ENCODE measurements at places on chromosomes 7 and 10.

GRCh38 chr7:44852590-44852989, 4.7 kb upstream of the H2AZ2 start:
- DNase-seq: no peak

DNA sequence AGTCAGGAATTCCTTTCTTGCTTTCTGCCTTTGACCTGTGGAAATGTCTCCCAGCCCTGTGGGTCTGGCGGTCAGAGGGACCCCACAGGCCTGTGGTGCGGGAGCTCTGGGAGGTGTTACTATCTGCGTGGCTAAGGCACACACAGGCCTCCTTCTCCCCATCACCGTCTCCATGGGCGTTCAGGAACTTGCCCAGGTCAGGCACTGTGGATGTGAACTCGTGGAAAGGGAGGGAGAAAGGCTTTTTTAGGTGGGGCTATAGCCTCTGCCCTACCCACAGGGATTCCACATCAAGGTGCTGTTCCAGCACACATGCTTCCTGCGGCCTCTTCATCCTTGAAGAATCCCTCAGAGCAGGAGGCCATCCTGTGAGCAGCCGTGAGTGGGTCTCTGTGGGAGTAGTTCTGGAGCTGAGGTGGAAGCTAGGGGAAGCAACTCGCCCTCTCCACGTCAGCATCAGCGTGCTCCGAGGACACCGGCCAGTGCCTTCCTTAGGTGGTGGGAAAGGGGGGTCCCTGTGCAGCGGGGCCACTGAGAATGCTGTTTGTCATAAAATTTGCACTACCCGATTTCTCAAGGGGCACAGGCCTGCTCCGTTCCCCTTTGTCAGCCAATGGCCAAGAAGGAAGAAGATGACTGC, 7.5 kb upstream of the ATP6V0E2 start:
- DNase-seq: no peak

- DNase-seq: no peak
These were observed 130.0 kb downstream of the ELAPOR2 start for GRCh38 chr7:86929293-86930109.

- no peak for DNase-seq
These were observed 79.0 kb downstream of the TFEC start for GRCh38 chr7:115951547-115951946.

- DNase-seq: no peak
These were observed 672.2 kb upstream of the LRRN3 start for GRCh38 chr7:110418659-110419280.

DNA sequence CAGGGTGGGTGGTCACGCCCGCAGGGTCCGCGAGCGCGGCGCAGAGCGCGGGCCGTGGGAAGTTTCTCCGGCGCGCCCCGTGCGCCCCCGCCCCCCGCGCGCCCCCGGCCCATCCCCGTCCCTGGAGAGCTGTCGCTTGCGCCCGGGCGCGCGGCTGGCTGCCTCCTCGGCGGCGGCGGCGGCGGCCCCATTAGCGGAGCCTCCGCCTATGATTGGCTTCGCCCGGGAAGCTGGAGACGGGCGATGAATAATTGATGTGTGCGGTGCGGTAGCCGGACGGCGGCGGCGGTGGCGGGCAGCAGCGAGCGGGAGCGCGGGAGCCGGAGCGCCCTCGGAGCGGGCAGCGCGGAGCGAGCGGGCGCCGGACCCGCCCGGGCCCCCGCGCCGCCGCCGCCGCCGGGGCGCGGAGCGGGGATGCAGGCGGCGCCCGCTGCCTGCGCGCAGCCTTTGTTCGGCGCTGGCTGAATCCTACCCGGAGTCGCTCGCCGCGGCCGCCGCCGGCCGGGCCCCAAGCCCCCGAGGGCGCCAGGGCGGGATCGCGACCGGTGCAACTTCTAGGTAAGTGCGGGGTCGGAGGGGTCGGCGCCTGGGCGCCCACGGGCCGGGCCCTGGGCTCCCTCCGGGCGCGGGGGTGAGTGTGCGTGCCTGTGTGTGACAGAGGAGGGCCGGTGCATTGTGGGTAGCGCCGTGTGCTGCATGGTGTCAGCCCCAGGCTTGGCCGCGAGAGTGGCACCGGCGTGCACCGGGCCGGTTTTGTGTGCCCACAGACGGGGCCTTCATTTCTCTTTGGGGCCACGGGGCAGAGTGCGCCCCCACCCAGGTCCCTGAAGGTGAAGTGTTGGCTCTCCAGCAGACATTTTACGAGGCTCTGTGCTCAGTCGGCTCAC, 103.8 kb upstream of the PPIF start:
- DNase-seq: no peak

GRCh38 chr7:70419526-70420380, 712.2 kb upstream of the GALNT17 start:
- DNase-seq: no peak

DNA sequence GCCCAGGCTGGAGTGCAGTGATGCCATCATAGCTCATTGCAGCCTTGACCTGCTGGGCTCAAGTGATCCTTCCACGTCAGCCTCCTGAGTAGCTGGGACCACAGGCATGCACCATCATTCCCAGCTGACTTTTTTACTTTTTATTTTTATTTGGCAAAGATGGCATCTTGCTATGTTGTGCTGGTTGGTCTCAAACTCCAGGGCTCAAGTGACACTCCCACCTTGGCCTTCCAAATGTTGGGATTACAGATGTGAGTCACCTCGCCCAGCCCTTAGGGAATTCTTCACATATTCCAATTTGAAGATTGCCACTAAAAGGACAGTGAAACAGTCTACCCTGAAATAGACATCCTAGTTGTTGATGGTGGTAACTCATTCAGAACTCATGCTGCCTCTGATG, 27.7 kb downstream of the SUGCT start:
- no peak for DNase-seq

DNA sequence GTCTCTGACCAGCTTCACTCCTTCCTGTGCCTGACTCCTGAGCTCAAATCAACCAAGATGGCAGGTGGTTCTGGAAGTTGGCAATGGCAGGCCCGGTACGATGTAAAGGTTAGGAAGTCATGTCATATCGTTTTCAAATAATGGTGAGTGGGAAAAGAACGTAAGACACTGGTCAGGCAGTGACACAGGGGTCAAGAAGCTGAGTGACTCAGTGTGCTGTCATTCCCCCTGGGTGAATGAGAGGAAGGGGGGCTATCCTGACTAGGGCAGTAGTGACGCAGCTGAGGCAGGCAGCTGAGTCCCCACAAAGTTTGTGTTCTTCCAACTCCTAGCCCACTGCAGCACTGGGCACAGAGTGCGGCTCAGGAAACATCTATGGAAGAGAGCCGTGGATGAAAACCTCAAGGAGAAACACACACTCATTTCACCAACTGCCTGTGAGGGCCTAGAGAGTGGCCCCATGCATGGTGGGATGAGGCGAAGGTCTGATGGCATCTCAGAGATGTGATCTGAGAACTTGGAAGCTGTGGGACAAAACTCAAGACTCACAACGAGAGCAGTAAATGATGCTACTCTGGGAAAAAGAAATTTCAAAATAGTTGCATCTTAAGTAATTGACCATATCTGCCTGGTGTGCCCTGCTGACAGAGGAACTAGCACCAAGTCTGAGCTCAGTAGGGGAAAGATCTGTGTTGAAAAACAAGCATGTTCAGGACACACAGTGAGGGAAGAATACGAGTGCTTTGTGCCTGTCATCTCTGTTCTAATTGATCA, 23.2 kb downstream of the CREB3L2 start:
- no peak for DNase-seq

GRCh38 chr7:131038153-131038552, 289.5 kb upstream of the MKLN1 start:
- DNase-seq: no peak

DNA sequence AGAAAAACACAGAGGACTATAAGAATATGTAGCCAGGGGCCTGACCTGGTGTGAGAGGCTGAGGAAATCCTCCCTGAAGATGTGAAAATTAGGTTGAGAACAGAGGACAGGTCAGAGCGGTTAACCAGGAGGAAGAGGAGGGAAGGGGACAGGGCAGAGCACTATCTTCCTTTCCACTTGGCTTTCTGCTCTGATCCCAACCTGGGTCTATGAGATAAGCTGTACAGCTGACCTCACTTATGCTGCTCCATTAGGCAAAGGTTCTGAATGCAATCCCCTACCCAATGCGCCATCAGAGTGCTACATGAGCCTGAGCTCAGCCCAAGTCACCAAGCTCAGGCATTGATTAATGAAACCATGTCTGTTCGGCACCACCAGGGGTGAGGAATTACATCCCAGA, 10.5 kb downstream of the LIPA start:
- no peak for DNase-seq

- DNase-seq: no peak
These were observed 22.1 kb upstream of the PDE1C start for GRCh38 chr7:32092346-32092745.

DNA sequence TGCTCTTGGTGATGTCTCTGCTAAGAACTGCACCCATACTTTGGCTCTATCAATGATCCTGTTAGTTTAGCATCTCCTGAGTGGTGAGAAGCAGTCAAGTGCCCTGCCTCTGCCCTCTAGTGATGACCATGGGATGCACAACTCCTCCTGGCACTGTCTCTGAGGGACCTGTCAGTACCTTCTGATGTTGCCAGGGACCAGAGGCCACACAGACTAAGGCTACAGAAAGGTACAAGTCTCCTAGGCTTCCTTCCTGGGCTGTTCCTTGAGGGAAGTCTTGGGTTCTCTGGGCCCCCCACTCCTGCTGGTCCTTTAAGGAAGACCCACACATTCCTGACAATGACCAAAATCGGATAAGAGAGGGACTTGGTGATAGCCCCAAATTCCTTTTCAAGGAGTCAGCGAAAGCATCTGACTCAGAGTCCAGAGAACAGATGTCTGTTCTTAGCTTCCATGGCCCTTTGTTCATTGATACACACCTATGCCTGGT, 15.3 kb downstream of the NKX2-3 start:
- no peak for DNase-seq

DNA sequence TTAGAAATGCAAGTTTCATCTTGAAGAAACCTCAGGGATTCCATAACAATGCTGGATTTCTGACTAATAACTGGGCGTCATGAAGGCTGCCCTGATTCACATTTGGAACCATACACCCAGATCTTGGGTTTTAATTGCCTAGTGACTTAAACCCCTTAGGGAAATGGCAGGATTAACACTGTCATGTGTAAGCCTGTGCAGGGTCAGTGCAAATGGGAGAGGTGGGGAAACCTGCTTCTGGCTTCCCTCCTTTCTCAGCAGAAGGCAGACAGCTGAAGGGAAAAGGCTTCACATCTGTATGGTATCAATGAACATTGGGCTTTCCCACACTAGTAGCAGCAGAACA, 364.2 kb downstream of the ANKRD30A start:
- DNase-seq: no peak

DNA sequence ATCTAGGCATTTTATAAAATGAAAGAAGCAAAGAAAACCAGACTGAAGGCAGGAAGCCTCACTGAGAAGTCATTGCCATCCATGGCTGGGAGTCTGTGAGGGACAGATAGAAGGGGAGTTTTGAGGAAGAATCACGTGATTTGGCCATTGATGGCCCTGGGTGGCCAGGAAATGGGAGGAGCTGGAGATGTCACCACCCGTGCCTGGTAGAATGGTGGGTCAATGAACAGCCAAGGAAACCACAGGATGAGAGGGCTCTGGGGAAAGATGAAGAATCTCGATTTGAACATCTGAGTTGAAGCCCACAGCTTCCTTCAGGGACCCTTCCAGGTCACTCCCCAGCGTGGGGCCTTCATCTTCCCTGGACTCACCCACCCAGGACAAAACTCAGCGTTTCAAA, 103.3 kb upstream of the CHST15 start:
- DNase-seq: no peak

DNA sequence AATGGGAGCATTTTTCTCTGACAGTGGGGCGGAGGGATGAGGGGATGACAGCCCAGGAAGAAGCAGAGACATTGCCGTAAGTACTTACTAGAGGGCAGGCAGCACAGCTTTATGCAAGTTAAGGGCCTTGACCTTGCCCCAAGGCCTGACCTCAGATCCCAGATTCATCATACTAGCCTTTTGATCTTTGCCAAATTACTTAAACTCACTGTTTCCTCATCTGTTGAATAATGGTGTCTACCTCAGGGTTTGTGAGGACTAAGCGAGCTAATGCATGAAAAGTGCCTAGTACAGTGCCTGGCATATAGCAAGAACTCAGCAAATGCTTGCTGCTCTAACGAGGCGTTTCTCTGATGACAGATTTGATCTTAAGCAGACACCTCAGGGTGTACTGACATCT, 3.5 kb upstream of the SEMA4G start:
- no peak for DNase-seq

GRCh38 chr10:71217266-71218045, 5.1 kb downstream of the UNC5B start:
- DNase-seq: no peak

DNA sequence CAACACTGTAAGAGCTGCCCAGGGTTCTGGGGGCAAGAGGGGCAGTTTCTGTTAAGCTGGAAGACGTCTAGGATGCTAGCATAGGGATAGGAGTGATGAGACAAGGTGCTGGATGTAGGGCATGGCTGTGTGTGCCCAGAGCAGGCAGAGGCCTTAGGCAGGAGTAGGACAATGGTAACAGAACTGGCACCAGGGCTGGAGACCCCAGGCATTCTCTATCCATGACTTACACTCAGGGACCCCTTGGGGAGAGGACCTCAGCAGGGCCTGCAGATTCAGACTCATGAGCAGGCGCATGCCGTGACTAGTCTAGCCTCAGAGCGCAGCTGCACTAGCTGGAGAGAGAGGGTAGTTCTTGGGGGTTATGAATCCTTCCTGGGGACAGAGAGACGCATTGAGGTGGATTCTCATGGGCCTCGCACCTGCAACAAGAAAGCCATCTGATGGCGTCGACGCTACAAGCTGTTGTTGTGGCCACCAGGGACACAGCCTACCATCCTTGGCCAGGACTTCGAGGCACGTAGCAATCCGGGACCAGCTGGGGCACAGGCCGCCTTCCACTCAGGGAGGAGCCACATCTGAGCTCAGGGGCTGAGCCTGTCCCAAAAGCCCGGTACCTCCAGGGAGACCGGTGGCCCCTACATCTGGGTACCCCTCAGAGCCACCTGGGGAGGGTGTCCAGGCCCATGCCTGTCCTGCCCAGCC, 474.1 kb downstream of the PTPRN2 start:
- DNase-seq: no peak

DNA sequence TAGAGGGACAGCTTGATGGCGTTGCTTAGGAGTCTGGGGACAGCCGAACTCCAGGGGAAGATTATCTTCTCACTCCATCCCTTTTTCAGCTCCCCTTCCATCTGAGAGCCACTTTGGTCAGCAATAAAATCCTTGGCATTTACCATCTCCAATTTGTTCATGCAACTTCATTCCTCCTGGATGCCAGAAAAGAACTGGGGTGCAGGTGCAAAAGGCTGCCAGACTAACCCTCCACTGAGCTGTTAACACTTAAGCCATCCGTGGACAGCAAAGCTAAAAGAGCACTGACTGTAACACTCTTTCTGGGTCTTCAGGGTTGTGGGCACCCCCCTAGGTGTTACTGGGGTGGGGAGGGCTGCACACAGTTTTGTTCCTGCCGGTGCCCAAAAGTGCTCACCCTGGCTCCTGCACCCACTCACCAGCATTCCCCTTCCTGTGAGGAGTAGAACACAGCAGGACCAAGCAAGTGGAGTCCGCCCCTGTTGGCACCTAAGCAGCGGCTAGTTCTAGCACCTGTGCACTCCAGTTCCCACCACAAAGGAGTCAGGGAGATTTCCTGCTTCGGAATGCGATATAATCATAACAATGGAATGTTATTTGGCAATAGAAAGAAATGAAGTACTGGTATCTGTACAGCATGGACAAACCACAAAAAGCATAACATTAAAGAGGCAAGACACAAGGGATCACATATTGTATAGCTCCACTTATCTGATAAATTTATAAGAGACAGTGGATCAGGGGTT, 95.1 kb downstream of the NPY start:
- peak; percentile 12 for DNase-seq

All from fibroblast of skin of left biceps (primary cell).